ENCODE measurements at places on chromosomes 12 and 14.

DNA sequence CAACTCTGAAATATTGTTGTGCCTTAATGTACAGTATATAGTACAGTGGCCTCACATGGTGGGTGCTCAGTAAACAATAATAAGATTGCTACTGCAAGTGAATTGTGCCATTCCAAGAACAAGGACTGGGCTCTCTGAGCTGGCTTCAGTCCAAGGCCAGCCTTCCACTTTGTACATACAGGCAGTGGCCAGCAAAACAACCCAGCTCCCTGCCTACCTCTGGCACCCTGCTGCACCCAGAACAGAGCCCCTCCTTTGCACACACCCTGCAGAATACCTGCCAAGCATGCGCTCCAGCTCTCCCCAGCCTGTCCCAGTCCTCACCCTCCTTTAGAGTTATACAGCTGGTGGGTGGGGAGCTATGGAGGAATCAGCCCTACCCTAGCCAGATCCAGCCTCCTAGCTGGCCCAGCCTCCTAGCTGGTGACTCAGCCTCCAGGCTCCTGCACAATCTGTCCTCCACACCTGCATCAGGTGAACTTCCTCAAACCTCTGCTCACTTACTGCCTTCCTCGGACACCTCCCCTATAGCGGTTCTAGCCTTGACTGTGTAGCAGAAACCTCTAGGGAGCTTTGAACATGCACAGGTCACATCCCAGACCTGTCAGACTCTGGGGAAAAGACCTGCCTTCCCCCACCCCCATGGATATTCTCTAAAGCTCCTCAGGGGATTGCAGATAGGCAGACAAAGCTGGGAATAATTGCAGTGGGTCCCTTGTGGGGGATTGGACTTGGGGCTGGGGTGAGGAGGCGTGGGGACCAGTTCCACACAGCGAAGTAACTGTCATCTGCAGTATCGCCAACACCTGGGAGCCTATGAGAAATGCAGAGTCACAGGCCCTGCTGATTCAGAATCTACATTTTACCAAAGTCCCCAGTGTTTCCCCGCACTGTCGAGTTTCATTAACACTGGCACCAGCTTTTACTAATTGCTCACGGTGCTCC lies 17.9 kb downstream of the ZDHHC22 start:
- no peak for DNase-seq

DNA sequence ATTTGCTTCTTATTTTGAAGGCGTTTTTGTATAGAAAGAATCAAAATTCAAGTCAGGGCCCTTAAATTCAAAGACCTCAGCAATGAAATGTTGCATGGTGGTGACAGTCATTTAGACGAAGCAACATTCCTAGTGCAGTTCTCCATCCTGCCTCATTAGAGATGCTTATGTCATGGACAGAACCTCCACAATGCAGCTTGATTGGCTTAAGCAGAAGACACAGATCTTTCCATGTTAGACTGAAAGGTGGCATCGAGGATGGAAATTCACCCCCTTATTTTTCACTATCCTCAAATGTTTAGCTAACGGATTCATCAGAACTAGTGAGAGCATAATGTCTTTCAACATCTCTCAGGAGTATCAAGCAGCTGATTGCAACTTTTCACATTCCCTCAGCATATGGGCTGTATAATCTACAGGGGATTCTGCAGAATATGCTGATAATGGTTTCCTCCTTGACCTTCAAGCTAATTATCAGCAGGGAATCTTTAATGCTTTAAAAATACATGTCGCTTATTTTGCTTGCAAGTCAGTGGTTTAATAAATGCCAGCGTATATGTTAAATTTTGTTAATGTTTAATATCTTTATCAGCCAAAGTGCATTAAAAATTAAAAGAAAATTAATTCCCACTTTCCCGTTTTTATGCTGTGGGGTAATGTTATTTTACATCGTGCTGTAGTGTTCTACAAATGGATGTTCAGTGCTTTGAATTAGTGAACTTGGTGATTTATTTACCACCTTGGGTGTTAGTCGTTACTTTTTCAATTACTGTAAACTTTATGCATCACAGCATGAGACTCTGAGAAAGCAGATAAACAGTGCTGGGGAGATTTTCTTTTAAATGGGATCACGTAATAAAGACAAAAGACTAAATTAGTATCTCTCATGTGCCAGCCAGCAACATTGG lies 12.8 kb upstream of the NRDE2 start:
- DNase-seq = no peak

DNA sequence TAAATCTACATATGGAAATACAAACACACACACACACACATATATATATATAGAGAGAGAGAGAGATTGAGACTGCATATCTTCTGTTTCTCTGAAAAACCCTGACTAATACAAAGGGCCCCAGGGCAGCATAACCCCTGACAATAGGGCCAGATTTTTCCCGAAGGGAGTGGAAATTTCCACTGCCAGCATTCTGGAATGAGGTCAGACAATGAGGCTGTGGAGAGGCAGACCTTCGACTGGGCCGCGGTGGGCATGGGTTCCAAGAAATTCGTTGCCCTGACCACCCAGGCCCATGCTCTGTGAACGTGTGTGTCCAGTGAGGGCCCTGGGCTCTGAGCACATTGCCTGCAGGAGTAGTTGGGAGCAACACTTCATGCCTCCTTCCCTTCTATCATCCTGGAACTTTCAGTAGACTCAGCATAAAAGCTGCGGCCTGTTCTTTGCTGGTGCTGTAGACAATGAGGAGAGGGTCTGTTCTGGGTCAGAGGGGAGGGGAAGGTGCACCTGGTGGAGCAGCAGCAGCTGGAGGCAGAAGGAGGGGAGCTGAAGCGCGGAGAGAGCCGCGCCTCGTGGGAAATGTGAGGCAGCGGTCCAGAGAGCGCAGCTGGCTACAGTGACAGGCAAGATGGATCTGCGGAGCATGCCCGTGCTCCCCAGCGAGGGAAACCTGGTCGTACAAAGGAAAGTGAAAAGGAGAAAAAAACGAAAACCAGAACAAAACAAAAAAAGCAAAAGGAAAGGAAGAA lies 25.6 kb upstream of the CCDC60 start:
- DNase-seq = no peak

DNA sequence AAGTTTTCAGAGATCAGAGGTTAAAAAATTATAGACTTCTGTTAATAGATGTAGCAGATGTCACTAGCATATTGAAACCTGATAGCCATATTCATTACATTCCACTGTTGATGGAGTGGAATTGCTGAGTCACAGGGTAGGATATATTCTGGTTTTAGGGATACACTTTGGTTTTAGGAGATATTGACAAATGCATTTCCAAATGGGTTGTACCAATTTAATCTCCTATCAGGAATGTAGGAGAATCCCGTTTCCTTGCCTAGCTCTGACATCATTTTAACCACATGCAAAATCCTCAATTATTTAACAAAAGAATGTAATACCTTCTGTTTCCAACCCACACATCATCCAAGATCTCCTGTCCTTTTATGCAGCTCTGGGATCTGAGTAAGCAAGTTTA lies 30.7 kb upstream of the ESR2 start:
- no peak for DNase-seq

GRCh38 chr12:91434081-91434480 lies 251.5 kb upstream of the DCN start:
- DNase-seq = no peak

DNA sequence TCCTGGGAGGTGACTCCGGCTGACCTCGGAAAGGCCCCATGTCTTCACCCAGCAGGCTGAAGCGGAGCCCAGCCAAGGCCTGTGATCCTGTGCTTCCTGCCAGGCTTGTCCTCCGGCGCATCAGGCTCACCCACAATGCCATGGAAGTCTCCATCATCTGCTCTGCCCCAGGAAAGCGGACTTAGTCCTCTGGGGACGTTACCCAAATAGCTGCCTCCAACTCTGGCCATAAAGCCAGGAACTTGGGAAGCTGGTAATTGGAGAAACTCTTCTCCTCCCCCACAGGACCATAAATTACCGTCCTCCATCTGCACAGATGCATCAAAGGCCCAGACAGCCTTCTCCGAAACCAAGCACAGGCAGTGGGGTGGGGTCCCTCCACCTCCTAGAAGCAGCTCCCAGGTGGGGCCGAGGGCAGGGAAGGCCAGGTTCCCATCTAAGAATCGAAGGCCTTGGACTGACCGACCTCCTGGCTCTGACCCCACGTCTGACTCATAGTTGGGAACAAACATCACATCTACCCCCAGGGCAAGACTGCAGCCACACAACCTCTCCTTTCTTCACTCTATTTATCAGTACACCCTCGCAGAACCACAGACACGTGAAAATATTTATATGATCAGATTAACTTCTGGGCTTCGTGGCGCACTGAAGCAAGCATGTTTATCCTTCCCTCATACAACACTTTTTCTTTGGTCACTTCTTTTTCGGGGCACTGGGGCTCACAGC lies 56.4 kb downstream of the PITPNM2 start:
- DNase-seq = no peak

DNA sequence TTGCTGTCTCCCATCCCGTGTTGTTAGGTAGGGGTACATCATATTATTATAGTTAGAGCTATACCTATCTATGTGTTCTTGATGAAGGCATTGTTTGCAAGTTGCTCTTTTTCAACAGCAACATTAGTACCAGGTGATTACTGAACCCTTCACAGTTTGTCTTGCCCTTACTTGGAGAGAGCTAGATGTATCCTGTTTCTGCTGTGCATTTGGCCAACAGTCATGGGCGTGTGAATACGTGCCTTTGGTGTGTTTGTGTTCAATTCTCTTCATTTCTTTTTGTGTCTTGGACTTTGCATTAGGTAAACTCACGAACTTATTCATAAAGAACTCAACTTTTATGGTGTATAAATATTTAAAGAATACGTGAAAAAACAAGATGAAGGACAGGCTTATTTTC lies 14.3 kb downstream of the ARF6 start:
- DNase-seq = no peak

GRCh38 chr14:31867570-31867969 lies 209.5 kb upstream of the ARHGAP5 start:
- no peak for DNase-seq

DNA sequence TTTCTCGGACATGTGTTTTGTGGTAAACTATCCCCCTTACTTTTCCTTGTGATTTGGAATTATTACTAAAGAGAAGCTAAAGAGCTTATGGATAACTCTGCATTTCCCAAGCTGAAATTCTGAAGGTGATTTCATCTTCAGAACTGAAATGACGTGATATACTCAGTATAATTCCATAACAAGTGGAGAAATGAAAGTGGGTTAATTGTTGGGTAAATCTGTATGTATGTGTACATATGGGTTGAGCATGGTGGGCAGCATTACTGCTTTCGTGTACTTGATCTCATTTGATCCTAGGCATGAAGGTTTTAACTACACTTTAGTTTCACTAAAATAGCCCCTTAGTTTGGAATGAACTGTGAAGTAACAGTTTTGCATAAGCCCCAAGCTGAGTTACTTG lies 4.1 kb downstream of the YY1 start:
- no peak for DNase-seq

GRCh38 chr14:97718886-97719442 lies 921.8 kb downstream of the VRK1 start:
- DNase-seq = no peak

DNA sequence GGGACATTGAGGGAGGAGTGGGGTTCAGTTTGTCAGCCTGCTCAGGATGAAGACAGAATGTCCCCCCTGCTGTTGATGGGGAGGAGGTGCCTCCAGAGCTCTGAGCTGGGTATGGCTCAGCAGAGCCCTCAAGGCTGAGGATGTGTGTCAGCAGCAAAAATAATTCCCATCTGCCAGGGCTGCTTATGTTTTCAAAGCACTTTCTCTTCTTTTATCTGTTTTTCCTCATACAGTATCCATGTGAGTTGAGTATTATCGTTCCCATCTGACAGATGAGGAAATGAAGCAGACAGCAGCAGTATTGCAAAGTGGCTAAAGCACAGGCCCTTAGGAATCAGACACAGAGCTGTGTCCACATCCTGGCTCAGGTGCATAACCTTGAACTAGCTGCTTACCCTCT lies 94.1 kb downstream of the SLC8A3 start:
- no peak for DNase-seq

GRCh38 chr14:68679746-68680467 lies 113.0 kb downstream of the ZFP36L1 start:
- no peak for DNase-seq

- no peak for DNase-seq
Observed at GRCh38 chr12:18457362-18457761, 196.0 kb downstream of the PIK3C2G start.

GRCh38 chr14:22918804-22919600 lies at the start of gene RBM23:
Gene RBM23 (minus strand): TSS chr14:22919149.
- peak; percentile 99 for DNase-seq

- no peak for DNase-seq
Observed at GRCh38 chr14:94631536-94632304, 19.5 kb downstream of the SERPINA3 start.

DNA sequence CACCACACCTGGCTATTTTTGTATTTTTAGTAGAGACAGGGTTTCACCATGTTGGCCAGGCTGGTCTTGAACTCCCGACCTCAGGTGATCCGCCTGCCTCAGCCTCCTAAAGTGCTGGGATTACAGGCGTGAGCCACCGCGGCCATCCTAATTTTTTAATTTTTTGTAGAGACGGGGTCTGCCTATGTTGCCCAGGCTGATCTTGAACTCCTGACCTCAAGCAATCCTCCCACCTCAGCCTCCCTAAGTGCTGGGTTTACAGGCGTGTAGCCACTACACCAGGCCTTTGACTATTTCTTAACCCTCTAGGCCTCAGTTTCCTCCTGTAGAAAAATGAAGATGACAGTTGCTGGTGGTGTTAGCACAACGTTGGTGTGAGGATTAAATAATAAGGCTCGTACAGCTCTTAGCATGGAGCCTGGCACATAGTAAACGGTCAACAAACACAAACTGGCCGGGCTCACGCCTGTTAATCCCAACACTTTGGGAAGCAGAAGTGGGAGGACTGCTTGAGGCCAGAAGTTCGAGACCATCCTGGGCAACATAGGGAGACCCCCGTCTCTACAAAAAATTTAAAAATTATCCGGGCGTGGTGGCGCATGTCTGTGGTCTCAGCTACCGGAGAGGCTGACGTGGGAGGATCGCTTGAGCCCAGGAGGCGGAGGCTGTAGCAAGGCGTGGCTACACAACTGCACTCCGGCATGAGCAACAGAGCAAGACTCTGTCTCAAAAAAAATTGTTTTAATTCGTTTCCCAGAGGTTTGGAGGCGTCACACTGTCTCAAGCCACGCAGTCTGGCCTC lies 979 bp downstream of the DDX54 start:
- no peak for DNase-seq

DNA sequence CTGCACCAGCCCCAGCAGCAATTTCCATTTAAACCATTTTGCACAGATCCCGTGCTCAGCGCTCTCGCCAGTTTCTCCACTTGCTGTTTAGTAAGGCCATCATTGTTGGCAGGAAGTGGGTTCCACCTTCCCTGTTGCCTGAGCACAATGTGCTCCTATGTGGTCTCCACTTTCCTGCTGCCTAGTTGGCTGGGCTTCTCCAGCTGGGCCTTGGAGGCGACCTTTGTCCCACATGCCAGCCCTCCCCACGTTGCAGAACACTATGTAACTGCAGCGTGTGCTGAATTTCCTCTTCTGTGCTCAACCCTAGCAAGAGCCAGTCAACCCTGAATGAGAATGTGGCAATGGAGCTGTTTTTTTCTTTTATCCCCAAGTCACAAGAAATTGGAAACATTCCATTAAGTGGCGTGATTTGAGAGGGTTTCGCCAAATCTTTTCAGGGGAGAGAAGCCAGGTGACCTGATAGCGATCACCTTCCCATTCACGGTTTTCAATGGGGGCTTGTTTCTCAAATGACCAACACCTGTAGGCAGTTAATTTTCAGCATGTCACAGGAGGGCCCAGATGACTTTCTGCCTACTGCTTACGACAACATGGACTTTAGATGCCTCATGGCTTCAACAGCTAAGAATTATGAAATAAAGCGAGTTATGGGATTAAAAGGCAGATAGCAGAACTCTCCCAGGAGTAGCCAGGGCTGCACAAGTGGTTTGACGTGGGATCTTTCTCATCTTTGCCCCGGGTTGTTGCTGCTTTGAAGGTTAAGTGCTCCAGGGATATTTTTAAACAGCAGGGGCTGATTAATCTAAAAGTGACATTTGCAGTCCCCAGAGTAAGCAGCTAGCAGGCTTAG lies at the start of gene ACACB:
TSS of gene ACACB (plus strand) at position 830 of the 853 bp plus-strand sequence. CDS start 22,819 bp downstream, outside the sequence.
- no peak for DNase-seq

Measured in AG04449 (cell line).